ENCODE measurements at places on chromosomes 1 and 21.

DNA sequence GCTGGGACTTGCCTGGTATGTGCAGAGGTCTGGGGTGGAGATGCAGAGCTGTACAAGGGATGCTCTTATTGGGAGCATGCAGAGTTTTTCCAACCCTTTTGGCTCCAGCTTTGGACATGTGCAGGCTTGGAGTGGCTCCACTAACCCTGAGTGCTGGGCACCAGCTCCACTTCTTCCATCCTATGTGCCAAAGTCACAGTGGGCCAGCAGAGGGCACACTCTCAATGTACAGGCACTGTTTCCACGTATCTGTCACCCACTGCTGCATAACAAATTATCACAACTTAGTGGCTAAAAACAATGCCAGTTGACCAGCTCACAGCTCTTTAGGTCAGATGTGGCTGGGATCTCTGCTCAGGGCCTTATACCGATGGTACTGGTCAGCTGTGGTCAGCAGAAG is 631.8 kb downstream of the AJAP1 start:
- no peak for DNase-seq

DNA sequence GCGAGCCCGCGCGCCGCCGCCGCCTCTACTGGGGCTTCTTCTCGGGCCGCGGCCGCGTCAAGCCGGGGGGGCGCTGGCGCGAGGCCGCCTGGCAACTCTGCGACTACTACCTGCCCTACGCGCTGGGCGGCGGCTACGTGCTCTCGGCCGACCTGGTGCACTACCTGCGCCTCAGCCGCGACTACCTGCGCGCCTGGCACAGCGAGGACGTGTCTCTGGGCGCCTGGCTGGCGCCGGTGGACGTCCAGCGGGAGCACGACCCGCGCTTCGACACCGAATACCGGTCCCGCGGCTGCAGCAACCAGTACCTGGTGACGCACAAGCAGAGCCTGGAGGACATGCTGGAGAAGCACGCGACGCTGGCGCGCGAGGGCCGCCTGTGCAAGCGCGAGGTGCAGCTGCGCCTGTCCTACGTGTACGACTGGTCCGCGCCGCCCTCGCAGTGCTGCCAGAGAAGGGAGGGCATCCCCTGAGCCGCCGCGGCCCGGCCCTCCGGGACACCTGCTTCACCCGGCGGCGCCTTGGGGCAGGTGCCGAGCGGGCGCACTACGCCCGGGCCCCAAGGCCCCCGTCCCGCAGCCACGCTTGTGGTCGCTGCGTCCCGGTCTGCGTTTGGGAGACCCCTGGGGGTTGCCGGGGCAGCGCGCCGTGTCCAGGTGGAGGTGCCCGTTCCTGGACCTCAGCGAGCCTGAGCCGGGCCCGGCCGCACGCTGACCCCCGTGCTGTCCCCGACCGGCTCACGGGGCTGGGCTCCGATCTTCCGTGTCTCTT is 944 bp downstream of the B3GALT6 start:
- DNase-seq = no peak

GRCh38 chr1:62778208-62778607 is 5.7 kb upstream of the ATG4C start:
- DNase-seq = no peak

DNA sequence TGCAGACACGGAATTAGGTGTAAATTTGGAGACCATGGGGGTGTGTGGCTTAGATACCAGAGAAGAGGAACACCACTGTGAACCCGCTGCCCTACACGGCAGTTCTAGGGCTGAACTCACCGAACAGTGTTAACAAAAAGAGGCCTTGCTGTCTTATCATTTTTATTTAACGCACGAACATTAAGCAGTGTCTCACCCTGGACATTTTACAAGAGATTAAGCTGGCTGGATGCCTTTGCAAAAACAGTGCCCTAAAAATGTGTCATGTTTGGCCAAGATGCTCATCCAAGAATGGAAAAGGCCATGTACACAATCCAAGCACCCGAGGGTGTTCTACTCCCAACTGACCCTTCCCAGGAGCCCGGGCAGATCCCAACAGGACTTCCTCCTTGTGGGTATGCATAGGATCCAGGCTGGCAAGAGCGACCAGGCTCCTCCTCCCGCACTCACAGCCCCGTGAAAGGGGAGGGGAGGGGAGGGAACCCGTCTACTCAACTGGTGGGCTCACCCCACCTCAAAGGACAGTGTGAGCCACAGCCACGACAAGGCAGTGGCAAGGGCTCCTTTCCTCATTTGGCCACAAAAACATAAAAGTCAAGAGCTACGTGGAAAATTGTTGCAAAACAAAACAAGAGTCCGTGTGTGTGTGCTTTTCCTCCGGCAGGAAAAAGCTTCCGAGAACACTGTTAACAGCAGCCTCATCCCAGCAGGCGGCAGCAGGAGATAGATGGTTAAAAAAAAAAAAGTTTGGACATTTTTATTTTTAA is 20.3 kb downstream of the C2CD2 start:
- DNase-seq = peak; percentile 49

DNA sequence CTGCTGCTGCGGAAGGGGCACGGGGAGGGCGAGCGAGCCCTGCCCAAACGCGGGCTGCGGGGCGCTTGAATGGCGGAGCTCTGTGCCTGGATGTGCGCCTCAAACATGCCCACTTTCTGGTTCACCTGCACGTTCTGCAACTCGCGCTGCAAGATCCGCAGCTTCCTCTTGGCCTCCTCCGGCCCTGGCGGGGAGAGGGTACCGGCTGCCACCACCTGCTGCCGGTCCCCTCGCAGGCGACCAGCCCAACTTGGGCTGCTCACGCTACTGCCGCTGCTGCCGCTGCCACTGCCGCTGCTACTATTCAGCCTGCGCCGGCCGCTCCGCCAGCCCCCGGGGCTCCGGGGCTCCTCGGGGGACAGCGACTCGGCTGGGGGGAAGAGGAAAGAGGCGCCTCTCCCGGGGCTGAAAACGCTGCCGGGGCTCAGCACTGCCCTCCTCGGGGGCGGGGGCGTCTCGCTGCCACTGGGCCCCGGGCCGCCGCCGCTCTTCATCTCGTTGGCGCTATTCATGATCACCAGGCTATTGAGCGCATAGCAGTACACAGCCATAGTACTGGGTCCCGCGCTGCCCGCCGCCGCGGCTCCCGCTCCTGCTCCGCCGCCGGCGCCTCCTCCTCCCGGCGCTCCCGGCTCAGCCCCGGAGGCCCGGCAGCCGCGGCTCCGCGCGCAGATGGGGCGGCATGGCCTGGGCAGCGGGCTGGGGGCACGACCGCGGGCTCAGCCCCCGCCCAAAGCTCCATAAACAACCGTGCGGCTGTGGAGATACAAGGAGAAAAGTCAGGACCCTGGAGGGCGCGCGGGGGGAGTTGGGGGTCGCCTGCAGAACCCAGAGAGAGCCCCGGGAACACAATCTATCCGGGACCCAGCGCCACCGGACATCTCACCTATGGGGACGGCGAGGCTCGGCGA is 1.9 kb downstream of the ITPKB start:
- DNase-seq = peak; percentile 46

GRCh38 chr1:107153014-107153413 is 12.2 kb downstream of the NTNG1 start:
- DNase-seq = no peak

DNA sequence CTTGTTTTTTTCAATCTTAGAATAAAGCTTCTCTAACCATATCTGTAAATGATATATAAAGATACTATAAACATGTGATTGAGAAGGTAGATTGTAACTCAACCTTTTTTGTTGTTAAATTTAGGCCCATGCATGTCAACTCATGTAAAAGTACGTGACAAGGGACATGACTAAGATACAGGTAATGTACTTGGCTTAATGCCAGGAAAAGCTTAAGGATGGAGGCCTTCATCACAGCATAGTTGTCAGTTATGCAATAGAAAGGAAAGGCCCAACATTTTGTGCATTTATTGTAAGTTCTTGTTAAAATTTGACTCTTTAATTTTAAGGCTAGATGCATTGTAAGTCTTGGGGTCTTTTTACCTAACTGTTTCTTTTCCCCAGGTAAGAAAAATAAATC is 305.1 kb downstream of the LTN1 start:
- no peak for DNase-seq
